CD4-positive, alpha-beta T cell treated with Interferon alpha-2 for 1 hour (primary cell): ENCODE measurements at places on chromosomes 7 and 10.

DNA sequence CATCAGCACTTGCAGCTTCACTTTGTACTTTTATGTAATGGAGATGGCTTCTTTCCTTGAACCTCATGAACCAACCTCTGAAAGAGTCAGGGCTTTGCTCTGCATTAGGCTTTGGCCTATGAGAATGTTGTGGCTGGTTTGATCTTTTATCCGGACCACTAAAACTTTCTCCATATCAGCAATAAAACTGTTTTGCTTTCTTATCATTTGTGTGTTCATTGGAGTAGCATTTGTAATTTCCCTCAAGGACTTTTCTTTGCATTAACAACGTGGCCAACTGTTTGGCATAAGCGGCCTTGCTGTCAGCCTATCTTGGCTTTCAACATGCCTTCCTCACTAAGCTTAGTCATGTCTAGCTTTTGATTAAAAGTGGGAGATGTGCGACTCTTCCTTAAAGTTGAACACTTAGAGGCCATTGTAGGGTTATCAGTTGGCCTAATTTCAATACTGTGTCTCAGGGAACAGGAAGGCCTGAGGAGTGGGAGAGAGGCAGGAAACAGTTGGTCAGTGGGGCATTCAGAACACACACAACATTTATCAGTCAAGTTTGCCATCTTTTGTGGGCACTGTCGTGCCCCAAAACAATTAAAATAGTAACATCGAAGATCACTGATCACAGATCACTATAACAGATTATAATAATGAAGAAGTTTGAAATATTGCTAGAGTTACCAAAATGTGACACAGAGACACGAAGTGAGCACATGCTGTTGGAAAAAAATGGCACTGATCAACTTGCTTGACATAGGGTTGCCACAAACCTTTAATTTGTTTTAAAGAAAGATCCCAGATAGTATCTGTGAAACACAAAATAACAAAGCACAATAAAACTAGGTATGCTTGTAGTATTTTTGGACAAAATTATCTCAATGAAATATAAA lies 64.7 kb downstream of the NRF1 start:
- no peak for DNase-seq

DNA sequence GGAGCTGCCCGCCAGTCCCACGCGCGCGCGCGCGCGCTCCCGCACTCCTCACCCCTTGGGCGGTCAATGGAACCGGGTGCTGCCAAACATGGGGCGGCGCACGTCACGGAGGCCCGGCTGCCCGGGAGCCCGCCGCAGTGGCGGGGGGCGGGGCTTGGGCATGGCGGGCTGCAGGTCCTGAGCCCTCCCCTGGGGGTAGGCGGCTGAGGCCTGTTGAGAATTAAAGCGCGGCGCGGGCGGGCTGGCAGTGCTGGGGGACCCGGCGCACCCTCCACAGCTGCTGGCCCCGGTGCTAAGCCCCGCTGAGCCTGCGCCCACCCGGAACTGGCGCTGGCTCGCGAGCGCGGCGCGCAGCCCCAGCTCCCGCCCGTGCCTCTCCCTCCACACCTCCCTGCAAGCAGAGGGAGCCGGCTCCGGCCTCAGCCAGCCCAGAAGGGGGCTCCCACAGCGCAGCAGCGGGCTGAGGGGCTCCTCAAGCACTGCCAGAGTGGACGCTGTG lies 634.2 kb downstream of the ANKRD7 start:
- peak; percentile 8 for DNase-seq

- DNase-seq = no peak
Measured at GRCh38 chr7:5777932-5778331, 3.5 kb downstream of the RNF216 start.

DNA sequence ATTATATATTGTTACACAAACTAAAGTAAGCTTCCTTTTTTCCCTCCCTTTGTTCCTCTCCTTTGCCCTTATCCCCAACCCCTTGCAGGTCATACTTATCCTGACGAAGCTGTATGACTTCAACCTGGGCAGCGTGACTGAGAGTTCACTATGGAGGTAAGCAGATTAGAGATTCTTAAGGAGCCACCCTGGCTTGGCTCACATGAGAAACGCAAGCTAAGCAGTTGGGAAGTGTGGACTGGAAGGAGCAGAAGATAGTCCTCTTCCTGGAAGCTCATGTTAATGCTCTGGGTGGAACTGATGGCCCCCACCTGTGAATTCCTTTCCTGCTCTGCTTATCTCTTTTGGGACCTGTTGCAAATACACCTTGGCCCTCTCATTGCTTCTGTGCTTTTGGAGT lies 201.6 kb downstream of the SORCS3 start:
- DNase-seq = no peak

DNA sequence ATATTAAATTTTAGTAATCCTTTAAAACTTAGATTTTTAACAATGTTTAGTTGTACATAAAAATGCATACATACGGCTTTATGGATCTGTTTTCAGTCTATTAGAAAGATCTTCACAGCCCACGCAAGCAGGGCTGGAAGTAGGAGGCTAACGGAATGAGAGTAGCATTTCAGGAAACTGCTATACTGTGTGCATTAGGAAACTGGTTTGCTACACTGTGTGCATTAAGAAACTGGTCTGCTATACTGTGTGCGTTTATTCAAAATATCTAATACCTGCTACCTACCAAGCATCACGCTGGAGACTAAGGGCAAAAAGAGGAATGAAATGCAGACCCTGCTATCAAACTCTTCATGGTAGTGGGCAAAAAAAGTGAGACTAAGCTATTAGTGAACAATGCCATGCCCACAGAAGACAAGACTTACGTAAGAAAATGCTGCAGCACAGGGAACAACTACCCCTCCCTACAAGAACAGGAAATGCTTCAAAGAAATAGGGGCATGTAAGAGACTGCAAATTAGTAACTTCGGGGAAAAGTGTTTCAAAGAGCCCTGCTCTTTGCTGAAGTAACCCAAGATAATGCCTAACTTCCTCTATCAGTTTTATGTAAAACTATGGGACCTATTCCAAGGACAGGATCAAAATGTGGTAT lies 11.3 kb downstream of the RAB11FIP2 start:
- DNase-seq = no peak
